ENCODE measurements at places on chromosomes 4 and X.

GRCh38 chr4:63155561-63155960, 1253.7 kb downstream of the TECRL start:
- DNase-seq: no peak

DNA sequence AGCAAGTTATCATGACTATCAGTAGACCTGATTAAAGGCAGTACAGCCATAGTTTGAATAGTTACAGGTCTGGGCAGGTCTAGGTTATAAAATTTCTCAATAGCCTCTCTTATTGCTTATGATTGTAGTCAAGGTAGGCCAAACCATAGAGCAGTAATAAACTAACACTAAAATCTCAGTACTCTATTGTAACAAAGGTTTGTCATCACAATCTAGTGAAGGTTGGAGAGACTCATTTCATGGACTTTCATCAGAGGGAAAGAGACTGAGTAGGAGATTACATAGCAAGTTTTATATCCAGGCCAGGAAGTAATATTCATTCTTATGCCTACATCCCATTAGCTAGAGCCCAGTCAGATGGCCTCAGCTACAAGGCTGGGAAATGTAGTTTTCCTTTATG, 141.0 kb downstream of the ASB9 start:
- no peak for DNase-seq

DNA sequence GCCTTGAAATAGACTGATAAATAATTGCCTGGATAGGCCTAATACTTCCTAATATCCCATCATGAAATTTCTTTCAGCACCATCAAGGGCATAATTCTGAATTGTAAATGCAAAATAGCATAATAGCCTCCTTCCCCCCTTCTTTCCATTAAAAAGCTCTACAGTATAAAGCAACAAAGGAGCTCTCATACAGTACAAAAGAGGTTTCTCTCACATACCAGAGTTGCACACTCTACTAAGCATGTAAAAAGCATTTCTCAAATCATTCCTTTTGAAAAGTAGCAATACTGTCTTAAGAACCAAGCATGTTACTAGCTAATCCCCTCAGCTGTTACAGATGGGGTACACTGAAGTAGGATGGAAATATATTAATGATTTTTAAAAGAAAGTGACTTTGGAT, 509.0 kb downstream of the KLHL13 start:
- no peak for DNase-seq

GRCh38 chr4:80407246-80407645, 71.7 kb downstream of the CFAP299 start:
- DNase-seq: no peak

DNA sequence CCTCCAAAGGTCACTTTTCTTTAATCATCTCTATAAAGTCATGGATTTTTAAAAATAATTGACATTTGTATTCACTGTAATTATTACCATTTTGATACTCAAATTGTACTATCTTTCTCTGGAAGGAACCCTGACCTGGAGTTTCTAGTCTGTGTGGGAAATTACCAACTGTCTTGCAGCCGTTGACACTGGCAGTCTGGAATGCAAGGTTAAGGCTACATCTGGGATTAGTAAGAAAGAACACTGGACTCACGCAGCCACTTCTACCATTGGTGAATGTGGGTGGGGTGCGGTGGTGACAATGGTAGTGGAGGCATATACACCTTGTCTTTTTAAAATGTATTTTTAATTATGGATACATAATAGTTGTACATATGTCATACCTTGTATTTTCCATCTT, 40.9 kb downstream of the EGF start:
- DNase-seq: no peak

DNA sequence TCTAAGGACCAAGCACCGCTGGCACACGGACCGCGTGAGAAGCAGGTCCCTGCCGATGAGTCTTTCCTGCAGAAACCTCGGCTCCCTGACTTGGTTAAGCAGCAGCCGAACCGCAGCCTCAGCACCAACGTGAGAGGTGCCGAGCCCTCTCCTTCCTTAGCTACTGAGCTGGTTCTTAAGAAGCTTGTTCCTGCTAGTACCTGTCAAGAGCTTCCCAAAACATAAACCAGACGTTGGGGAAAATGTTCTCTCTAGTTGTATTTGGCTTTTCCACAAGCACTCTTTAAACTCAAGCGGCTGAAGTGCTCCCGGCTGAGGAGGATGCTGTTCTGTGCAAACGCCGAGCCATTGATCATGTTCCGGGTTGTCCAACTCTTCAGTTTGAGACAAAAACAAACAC, 29.3 kb upstream of the TLR3 start:
- no peak for DNase-seq

DNA sequence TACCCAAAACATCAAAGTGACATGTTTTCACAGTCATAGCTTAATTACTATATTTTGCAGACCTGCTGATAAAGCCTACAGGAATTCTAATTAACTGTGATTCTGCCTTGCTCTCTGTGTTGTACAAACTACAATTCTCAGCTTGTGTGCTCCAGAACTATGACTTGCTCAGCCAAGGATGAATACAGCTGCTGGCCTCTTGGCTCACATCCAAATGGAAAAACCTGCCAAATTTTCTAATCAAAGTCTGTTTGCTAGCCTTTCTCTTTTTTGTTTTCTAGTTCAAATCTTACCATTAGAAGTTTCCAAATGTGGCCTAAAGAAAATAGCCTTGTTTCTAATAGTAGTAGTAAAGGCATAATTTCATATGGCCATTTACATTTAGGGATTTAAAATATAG, 1176.8 kb downstream of the FAM133A start:
- DNase-seq: no peak

DNA sequence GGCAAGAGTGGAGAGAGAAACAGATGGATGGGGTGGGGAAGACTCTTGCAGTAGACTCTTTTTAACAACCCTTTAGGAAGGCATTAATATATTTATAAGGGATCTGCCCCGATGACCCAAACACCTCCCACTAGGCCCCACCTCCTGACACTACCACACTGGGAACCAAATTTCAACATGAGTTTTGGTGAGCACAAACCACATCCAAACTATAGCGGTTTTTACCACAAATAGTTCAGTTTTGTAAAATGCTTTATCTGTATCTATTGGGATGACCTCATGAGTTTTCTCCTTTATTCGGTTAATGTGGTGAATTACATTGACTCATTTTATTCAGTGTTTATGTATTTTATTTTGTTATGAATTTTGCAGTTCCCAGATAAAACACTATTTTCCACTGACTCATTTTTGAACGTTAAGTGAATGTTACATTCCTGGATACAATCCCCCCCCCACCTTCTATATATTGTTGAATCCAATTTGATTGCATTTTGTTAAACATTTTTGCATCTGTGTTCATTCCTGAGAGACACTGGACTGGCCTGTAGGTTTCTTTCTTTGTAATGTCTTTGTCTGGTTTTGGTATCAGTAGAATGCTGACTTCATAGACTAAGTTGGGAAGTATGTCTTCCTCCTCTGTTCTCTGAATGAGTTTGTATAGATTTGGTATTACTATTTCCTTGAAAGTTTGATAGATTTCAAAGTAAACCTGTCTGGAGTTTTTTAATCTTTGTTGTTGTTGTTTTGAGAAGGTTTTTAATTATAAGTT, 13.9 kb upstream of the CPLX1 start:
- DNase-seq: no peak

Data from activated gamma-delta T cell treated with anti-CD3 and anti-CD28 coated beads, Interleukin-2, amount 50 U/mL, for 16 hours (primary cell).